ENCODE measurements at places on chromosomes 7 and 10. TPM values are rescaled to one million over a fixed set of nuclear protein-coding genes. Genes with fewer than 3 reads are reported as not detected.

MRC1 gene
- 13.8 TPM for total RNA-seq

SORBS1 gene
- total RNA-seq: 156 TPM

INA gene
- total RNA-seq: not detected

DNA sequence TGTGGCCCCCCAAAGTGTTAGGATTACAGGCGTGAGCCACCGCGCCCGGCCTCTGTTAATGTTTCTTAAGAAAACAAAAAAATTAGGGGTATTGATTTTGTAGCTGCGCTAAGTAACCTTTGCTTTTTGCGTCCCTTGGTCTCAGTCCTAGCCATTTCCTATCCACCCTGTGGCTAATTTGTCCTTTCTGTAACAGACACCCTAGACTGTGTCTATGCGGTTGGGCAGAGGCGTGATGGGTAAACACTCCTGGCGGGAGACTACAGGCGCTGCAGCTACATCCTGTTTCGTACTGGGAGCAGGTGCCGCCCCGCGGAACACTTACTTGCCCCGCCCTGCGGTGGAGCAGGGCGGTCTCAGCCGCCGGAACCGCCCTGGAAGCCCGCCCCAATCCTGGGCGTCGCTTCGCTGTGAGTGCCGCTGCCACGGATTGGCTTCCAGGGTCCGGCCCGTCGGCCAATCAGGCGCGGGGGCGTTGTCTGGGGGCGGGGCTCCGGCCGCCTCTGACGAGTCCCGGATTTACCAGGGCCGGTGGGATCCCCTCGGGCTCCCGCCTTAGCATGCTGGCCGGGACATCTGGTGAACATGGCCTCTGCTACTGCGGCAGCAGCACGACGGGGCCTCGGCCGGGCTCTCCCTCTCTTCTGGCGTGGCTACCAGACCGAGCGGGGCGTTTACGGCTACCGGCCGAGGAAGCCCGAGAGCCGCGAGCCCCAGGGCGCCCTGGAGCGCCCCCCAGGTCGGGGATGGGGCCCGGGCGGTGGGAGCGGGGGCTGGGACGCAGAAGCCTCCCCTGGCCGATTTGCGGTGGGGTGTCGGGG is at the start of gene DHTKD1:
DHTKD1 (plus strand) TSS at position 506 of the 821 bp plus-strand sequence; CDS start at position 586, 80 bp downstream.
- H3K27me3 ChIP-seq: no peaks in the 10 kb centered on the region
- peak within 1 kb of the TSS; percentile 89 for H3K27ac ChIP-seq
- peak; percentile 98 for DNase-seq
- H3K4me3 ChIP-seq: peak within 1 kb of the TSS; percentile 100
- no peaks in the 10 kb centered on the region for H3K36me3 ChIP-seq
- H3K4me1 ChIP-seq: no peaks in the 10 kb centered on the region

DNA sequence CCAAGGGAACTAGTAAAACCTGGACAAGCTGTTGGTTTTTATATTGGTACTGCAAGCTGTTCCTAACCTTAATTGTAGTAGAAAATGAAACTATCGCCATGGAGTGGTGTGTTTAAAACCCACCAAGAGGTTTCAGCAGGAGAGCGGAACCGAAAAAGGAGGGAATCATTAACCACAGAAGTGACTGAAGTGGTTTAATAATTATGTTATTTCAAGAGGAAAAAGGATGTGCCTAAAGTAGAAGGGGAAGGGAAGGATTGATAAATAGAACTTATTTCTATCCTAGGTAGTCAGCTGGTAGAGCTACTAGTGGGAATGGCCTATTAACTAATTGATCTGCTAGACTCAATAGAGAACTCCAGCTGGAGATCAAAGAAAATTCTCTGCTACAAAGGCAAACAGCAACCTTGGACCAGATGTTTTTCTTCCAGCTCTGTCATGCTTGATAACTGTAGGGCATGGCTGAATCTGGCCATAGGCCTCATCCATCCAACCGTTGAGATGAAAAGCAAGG is 91.8 kb downstream of the BAMBI start:
- H3K27me3 ChIP-seq: no peaks in the 10 kb centered on the region
- no peak for DNase-seq
- H3K36me3 ChIP-seq: no peaks in the 10 kb centered on the region

DNA sequence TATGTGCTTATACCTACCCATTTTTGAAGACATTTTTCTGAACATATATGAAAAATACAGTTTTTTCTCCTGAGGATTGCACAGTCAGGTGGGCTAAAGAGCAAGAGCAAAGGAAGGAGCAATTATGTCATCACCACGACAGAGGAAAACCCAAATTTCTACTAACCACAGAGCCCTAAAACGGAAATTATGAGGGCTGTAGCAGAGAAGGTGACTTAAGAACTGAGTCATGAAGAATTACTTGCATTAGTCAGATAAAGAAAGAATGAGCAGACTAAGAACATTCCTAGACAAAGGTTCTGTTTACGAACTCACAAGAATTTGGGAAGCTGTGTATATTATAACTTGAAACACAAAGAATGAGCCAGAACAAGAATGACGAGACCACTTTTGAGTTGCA is 974.4 kb downstream of the NXPH1 start:
- H3K4me3 ChIP-seq: no peak overlapping the region
- H3K4me1 ChIP-seq: no peaks in the 10 kb centered on the region
- no peak for DNase-seq

- H3K4me1 ChIP-seq: no peaks in the 10 kb centered on the region
- no peak overlapping the region for H3K27ac ChIP-seq
- H3K27me3 ChIP-seq: no peaks in the 10 kb centered on the region
- no peak for DNase-seq
These were observed 47.0 kb downstream of the RBM20 start for GRCh38 chr10:110691139-110691538.

DNA sequence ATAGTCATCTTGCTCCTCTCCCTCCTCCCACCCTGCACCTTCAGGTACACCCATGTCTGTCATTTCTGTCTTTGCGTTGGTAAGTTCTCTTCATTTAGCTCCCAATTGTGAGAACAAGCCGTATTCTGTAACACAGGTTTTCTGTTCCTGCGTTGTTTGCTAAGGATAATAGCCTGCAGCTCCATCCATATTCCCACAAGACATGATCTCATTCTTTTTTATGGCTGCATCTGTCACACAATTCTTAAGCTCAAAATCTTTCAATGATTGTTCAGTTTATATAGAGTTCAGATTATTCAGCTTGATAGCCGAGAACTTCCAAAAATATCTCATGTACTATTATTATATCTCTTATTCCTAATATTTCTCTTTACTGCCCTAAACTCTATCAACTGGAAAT is 16.0 kb upstream of the TMEM168 start:
- H3K4me3 ChIP-seq: no peak overlapping the region
- no peaks in the 10 kb centered on the region for H3K27me3 ChIP-seq
- H3K36me3 ChIP-seq: no peaks in the 10 kb centered on the region
- no peak for DNase-seq
- H3K27ac ChIP-seq: no peak overlapping the region

GRCh38 chr7:38068461-38068860 is 109.6 kb upstream of the STARD3NL start:
- no peak overlapping the region for H3K4me3 ChIP-seq
- H3K4me1 ChIP-seq: no peaks in the 10 kb centered on the region
- no peaks in the 10 kb centered on the region for H3K36me3 ChIP-seq
- no peak overlapping the region for H3K27ac ChIP-seq

DNA sequence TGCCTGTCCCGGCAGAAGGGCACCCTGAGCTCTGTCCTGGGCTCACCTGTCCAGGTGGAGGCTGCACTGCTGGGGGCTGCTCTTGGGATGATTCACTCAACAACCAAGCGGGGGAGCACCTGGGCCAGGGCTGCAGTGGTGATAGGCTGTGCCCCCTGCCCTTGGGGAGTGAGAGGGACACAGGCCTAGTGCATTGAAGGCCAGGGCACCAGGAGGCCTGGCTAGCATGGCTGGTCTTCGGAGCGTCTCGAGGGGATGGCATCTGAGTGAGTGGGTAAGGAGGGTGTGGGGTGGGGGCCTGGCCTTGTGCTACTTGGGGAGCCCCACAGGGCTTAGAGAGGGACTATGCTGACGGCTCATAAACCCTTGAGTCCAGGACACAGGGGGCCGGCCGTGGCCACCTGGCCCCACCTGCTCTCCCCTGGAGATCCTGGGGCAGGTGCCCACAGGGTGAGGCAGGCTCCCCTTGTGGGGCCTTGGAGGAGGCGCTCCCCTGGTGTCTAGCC is 3.1 kb downstream of the PWWP2B start:
- no peak overlapping the region for H3K4me3 ChIP-seq
- peaks cover 10% of the 10 kb centered on the region for H3K4me1 ChIP-seq
- no peak for DNase-seq
- no peaks in the 10 kb centered on the region for H3K36me3 ChIP-seq

DNA sequence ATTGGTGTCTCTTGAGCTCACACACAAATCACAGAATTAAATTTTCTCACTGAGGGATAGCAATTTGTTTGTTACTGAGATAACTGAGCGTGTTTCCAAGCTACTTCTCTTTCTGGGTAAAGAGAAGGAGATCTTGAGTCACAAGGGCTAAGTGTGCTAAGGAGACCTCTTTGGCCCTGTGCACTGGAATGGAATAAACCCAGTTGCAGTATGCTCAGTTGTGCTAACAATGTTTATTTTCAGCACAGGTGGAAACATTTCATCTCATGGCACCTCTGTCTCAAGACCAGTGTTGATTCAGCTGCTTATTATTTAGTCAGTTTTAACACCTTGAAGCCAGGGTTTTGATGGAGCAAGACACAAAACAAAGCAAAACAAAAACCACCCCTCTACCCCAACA is 22.5 kb upstream of the UBE2H start:
- H3K27me3 ChIP-seq: no peaks in the 10 kb centered on the region
- H3K4me3 ChIP-seq: no peak overlapping the region
- no peak overlapping the region for H3K27ac ChIP-seq
- no peaks in the 10 kb centered on the region for H3K4me1 ChIP-seq

DNA sequence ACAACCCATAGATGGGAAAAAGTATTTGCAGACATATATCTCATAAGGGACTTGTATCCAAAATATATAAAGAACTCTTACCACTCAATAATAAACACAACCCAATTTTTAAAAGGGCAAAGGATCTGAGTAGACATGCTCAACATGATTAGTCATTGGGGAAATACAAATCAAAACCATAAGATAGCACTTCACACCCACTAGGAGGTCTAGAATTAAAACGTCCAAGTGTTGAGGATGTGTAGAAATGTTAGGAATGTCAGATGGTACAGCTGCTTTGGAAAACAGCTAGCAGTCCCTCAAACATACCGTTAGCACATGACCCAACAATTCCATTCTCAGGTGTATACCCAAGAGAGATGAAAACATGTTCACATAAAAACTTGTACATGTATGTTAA is 8.3 kb downstream of the PSTK start:
- H3K4me1 ChIP-seq: no peaks in the 10 kb centered on the region
- no peak overlapping the region for H3K27ac ChIP-seq
- no peaks in the 10 kb centered on the region for H3K27me3 ChIP-seq

DNA sequence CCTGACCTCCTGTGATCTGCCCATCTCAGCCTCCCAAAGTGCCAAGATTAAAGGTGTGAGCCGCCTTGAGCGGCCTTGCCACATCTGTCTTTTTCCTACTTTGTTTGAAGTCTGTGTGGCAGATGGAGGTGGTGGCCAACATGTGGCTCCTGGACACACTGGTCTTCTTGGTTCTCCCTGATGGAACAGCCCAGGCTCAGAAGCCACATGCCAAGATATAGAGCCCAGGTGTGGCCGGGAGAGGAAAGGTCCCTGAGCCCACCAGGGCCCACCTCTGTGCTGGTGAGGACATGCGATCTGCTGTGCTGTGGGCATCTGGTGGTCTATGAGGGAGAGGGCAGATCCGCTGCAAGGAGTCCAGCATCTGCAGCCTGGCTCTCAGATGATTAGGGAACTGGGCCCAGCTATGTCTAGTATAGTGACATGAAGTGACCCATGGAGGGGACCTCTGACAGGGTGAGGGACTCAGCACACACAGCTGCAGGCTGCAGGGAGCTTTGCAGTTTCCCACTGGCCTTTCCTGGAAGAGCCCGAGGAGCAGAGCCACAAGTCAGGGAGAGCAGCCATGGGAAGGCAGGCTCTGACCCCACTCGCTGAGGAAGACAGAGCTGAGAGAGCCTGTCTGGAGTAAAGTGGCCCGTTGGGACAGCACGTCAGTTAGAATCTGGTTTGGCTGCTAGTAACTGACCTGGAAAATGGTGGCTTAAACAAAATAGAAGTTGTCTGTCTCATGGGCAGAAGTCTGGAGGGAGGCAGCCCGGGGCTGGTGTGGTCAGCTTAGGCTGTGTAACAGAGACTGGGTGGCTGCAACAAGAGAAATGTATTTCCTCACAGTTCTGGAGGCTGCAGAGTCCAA is 25.9 kb downstream of the ADCY1 start:
- no peaks in the 10 kb centered on the region for H3K36me3 ChIP-seq
- H3K4me3 ChIP-seq: no peak overlapping the region
- H3K27me3 ChIP-seq: no peaks in the 10 kb centered on the region
- no peak overlapping the region for H3K27ac ChIP-seq
- peak; percentile 44 for DNase-seq

GRCh38 chr10:2576892-2577291 is 490.5 kb upstream of the PFKP start:
- no peaks in the 10 kb centered on the region for H3K36me3 ChIP-seq
- no peak overlapping the region for H3K27ac ChIP-seq
- no peaks in the 10 kb centered on the region for H3K27me3 ChIP-seq

DNA sequence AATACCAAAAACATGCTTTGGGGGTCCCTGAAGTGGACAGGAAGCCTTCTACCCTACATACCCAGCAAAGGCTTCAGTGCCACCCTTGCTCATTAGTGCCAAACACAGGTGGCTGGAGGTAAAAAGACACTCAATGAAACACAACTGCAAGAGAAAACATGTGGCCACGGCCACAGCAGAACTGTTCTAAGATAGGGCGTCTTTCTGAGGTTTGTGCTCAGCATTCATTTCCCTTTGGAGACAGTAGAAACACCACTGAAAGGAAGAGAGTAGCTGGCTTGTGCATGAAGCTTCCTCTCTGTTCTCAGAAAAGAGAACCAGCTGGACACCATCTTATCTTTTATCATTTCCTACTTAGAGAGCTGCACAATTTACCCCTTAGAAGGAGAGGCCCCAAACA is 143.0 kb downstream of the PLXNA4 start:
- no peaks in the 10 kb centered on the region for H3K36me3 ChIP-seq
- H3K4me1 ChIP-seq: no peaks in the 10 kb centered on the region
- no peak overlapping the region for H3K4me3 ChIP-seq

GRCh38 chr7:40324914-40325313 is 190.1 kb downstream of the SUGCT start:
- H3K4me3 ChIP-seq: no peak overlapping the region
- no peak overlapping the region for H3K27ac ChIP-seq
- no peak for DNase-seq
- no peaks in the 10 kb centered on the region for H3K27me3 ChIP-seq

GRCh38 chr7:88789480-88790064 is 6.0 kb downstream of the TEX47 start:
- no peaks in the 10 kb centered on the region for H3K27me3 ChIP-seq
- no peak overlapping the region for H3K4me3 ChIP-seq
- no peak overlapping the region for H3K27ac ChIP-seq

GRCh38 chr10:108561649-108562048 is 1361.7 kb downstream of the XPNPEP1 start:
- no peak overlapping the region for H3K4me3 ChIP-seq
- H3K36me3 ChIP-seq: no peaks in the 10 kb centered on the region
- H3K27me3 ChIP-seq: no peaks in the 10 kb centered on the region
- DNase-seq: no peak
- no peak overlapping the region for H3K27ac ChIP-seq
